ENCODE measurements at places on chromosomes 11 and 22.

GRCh38 chr11:132972565-132972964 is 559.7 kb downstream of the OPCML start:
- no peak for DNase-seq

DNA sequence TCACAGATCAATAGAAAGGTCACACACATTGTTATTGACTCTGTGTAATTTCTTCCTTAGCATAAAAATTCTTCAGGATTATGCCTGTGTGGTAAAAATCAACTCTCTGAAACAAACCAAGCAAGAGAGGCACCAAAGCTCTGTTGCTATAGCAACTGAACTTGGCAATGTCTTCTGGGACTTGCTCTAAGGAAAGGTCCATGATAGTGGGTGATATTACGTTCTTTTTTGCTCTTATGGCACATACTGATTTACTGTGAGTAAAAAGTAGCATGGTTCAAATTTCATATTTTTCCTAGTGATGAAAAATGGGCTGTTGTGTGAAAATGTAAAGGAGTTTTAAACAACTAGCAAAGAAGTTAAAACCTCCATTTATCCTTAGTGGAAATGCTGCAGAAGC is 66.4 kb downstream of the SVIP start:
- no peak for DNase-seq

DNA sequence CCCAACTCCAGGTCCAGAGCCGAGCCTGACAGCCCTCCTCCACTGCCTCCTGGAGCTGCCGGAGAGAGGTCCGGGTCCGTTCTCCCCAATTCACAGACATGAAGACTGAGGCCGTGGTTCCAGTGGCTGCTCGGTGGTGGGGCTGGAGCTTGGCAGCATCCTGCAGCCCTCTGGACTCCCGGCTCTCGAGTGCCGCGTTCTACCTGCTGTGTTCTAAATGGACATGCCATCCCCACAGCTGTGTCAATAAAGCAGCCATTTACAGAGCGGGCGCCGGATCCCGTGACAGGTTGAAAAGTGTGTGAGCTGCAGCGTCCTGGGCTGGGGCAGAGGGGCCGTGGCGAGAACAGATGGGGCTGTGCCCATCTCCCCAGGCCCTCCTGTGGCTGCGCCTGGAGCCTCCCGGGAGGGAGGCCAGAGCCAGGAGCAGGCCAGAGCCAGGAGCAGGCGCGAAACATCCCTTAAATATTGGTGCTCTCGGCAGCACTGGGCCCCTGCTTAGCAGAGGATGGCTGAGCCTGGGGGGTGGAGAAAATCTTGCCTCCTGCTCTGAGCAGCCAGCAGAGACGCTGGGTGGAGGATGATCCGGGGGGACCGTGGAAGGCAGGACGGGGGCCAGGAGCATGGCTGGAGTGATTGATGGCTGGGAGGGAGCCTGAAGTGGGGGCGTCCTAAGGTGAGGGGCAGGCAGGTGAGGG is 46.2 kb downstream of the FLRT1 start:
- no peak for DNase-seq

DNA sequence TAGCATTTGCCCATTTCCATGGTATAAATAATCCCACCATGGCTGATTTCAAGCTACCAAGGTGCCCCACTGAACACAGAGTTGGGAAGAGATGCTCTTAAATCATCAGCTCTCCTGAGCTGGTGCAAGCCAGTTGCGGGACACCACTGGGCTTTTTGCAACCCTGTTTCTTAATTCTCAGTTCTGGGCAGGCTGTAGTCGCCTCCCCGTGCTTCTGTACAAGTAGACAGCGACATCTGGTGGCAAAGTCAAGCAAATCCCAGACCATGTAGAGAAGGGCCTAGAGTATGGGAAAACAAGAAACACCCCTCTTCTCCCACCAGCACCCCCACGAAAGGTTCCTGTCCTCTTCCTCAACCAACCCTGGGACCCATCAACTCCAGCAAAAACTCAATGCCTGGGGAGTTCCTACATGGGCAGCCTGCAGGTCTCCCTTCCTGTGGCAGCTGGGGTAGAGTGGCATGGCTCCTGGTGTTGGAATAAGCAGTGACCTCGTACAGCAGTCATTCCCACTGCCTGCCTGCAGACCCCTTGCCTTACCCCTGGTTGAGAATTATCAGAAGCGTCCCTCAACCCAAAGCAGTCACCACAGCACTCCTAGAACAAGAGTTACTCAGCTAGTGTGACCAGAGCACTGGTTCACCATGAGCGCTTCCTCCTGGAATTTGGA is 68.4 kb downstream of the IGLL5 start:
- peak; percentile 29 for DNase-seq

DNA sequence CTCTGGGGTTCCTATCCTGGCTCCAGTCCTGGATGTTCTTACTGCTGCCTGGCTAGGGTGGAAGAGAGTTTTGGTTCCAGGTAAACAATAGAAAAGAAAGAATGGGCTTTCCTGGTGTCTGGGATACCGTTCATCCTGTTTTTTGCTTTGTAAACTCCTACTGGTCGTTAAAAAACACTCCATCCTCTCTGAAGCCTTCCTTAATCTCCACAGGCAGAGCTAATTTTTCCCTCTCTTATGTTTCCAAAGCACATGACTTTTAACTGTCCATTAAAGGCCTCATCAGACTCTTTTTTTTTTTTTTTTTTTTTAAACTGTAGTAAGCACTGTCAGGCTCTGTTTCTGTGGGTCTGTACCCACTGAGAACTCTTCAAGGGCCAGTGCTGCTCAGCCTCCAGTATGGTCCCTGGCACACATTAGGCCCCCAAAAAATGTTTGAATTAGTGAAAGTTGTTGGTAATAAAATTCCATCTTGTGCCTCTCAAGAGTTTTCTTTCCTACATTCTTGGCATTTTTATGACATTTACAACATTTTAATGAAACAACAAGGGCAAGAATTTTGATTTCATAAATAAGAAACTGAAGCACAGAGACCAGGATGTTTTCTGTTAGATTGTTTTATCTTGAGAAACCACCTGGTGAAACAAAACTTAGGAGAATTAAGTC is 104.2 kb downstream of the TEAD1 start:
- no peak for DNase-seq

- no peak for DNase-seq
Measured at GRCh38 chr11:104968856-104969776, 742 bp upstream of the CASP4 start.

- DNase-seq: no peak
Measured at GRCh38 chr11:125886997-125887372, 483 bp upstream of the HYLS1 start.

DNA sequence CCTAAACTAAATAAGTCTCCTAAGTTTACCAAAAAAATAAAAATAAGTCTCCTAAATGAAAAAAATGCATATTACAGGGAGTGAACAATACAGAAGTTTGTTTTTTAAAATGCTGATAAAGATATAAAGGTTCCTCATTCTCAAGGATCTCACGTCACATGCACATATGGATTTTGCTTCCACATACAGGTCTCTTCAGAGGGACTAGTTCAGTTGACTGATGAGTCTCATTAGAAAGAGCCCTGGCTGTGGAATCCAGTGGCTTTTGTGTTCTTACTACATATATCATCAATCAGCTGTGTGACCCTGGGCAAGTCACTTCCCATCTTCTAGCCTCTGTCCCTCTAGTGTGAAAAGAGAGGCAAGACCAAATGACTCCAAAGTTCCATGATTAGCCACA is 43.1 kb downstream of the MPPED2 start:
- DNase-seq: no peak

DNA sequence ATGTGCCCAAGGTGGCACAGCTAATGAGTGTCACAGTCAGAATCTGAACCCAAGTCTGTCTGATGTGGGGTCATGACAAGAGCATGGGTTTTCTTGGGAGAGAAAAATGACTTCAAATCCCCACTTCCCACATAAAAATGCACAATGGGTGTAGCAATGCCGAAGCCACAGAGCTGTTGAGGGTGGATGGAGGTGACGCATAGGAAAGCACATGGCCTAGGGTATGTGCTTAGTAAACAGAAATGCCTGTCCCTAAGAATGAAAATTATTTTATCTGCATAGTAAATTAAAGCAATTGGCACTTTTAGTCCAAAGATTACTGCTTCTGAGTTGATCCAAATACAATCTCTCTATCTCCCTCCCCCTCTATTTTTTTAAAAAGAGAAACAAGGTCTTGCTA is 10.9 kb downstream of the MICAL3 start:
- no peak for DNase-seq

DNA sequence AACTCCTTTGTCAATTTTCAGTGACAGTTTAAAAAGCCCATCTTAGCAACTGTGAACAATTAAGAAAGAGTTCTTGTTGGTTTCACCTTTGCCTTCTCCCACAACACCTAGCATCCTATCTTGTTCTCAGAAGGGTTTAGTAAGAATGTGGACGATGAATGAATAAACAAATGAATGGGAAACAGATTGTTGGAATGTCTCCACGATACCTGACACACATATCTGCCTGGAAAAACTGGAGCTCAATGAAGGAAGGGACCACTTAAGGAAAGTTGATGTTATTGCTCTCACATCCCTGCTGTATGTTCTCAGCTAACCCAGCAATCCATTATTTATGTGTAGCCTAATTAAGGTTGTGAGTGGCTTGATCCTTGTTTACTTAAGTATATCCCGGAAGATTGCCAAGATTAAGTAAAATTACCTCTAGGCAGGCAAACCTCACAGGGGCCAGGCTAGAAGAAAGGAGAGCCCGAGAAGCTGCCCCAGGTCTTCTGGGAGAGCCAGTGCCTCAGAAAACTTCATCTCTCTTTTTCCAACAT is 286.4 kb downstream of the NXPE2 start:
- DNase-seq: no peak

DNA sequence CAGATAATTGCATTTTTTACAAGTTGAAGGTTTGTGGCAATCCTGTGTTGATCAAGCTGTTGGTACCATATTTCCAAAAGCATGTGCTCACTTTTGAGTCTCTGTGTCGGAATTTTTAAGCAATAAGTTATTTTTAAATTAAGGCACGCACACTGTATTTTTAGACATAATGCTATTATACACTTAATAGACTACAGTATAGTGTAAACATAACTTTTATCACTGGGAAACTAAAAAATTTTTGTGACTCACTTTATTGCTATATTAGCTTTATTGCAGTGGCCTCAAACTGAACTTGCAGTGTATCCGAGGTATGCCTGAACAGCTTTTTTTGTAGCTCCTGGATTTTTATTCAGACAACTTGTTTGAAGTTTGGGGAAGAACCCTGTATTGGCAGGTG is 31.3 kb upstream of the RRM1 start:
- DNase-seq: no peak

- DNase-seq: no peak
Measured at GRCh38 chr11:68004551-68005335, 846 bp upstream of the UNC93B1 start.

GRCh38 chr11:123103326-123103980 is 41.5 kb upstream of the HSPA8 start:
- DNase-seq: peak; percentile 61

DNA sequence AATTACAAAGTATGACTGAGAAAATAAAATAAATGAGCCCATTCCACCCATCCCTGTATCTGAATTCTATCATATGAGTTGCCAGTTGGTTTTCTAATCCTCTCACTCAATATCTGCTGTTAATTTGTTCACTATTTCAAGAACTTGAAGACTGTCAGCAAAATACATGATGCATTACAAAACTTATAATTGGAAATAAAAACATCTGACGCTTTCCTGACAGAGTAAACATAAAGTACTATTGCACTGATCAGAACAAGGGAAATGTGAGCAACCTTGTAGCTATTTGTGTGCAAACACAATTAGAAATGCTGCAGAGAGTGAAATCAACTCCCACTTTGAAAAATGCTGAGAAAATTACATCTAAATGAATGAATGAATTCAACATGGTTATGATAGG is 97.1 kb downstream of the MPPED2 start:
- no peak for DNase-seq

GRCh38 chr11:105799728-105800462 is 190.0 kb downstream of the GRIA4 start:
- no peak for DNase-seq

DNA sequence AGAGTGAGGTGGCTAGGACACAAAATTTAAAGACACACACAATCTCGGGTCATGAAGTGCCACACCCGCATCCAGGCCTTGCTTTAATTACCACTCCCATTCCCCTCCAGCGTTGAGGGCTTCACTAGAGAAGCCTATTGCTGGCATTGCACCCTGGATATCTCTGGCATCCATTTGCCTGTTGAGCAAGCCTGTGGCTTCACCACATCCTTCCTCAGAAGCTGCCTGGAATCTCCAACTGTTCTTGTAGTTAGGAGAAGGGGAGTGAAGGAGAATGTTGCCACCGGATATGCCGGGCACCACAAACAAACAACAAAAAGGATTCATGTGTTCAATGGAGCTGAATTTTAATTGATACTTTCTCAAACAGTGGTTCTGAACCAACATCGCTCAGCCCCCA is 34.4 kb upstream of the RCN1 start:
- peak; percentile 73 for DNase-seq

- DNase-seq: no peak
Measured at GRCh38 chr11:114068327-114068726, 8.8 kb downstream of the ZBTB16 start.

DNA sequence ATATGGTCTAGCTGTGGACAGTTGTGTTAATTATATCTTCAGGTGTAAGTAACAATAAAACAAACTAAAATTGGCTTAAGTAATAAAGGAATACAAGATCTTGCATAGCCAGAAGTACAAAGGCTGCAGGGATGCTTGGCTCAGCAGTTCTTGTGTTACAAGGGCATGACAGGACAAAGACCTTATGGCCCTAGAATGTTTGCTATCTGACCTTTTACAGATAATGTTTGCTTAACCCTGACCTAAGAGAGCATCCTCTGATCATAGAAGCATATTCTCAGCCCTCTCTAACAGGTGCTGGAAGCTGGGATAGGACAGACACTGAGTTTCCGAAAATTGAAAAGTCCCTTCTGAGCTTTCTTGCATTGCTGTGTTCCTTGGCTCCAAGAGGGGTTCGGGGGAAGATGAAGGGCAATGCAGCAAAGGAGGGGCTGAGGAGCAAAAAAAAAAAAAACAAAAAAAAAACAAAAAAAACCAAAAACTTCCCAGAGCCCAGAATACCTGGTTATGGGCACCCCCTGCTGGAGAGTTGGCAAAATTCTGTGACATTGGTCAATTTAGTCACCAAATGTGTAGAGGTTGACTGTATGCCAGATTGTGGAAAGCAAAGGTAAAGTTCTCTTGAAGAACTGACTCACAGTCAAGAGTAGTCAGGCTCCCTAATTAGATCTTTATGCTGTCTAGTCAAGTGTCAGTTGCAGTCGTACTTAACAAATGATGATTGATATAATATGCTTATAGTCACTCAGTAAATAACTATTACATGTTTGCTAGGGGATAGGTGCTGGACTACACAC is 10.4 kb upstream of the HIKESHI start:
- DNase-seq: peak; percentile 15
